ENCODE measurements at places on chromosomes 7 and 10.

DNA sequence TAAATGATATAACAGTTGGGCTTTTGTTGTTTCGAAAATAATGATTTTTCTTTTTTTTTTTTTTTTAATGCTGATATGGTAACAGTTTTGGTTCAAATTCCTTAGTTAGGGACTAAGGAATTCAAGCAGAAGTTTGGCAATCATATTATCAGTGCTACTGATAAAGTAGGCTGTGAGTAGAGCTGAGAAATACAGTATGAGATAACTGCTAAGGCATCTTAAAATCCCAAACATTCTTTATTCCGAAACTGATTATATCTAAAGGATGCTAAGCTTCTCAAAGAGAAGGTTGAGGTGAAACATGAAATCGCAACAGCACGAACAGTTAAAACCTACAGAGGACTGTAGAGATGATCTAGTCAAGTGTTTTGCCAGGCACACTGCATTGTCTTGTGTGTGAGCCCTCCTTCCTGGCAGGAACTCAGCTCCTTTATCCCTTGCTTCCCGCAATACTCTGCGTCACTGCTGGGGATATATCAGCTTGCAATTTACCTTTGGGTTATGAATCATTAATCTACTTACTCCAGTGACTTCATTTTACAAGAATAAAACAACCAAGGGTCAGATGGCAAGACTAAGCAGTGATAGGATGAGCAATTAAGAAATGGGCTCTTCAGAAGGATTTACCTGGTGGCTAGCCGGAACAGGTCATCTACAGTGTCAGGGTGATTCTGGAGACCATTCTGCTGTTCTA, 36.7 kb downstream of the IRF5 start:
- no peak for DNase-seq

DNA sequence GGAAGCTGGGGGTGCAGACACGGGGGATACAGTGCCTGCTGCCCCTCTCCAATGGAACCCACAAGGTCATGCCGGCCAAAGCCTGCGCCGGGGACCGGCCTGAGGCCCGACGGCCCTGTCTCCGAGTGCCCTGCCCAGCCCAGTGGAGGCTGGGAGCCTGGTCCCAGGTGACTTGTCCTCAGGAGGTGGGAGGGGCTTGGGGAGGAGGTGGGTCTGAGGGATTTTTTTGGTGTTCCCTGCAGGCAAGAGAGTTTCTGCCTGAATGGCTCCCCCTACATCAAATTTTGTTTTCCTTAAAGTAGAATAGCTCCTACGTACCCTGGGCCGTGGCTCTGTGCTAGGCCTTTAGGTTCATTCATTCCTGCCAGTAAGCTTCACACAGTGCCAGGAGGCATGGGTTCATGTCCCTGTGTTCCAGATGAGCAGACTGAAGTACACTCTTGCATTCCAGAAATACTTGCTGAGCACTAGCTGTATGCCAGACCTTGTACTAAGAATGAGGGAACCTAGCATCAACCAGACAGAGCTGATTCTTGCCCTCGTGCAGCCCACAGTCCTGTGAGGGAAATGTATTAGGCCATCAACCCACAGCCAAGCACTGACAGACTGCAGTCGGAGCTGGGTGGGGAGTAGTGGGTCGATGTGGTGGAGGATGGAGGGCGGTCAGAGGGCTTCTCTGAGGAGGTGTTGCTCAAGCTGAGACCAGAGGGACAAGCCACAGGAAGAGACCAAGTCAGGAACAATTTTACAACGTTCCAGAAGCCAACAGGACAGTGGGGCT, 31.1 kb downstream of the TBATA start:
- DNase-seq = no peak

GRCh38 chr7:112022128-112022527, 184.1 kb downstream of the DOCK4 start:
- DNase-seq = no peak

- no peak for DNase-seq
Observed at GRCh38 chr10:3781468-3782145, 3.4 kb downstream of the KLF6 start.

- no peak for DNase-seq
Observed at GRCh38 chr10:117652228-117653169, 110.0 kb downstream of the EMX2 start.

DNA sequence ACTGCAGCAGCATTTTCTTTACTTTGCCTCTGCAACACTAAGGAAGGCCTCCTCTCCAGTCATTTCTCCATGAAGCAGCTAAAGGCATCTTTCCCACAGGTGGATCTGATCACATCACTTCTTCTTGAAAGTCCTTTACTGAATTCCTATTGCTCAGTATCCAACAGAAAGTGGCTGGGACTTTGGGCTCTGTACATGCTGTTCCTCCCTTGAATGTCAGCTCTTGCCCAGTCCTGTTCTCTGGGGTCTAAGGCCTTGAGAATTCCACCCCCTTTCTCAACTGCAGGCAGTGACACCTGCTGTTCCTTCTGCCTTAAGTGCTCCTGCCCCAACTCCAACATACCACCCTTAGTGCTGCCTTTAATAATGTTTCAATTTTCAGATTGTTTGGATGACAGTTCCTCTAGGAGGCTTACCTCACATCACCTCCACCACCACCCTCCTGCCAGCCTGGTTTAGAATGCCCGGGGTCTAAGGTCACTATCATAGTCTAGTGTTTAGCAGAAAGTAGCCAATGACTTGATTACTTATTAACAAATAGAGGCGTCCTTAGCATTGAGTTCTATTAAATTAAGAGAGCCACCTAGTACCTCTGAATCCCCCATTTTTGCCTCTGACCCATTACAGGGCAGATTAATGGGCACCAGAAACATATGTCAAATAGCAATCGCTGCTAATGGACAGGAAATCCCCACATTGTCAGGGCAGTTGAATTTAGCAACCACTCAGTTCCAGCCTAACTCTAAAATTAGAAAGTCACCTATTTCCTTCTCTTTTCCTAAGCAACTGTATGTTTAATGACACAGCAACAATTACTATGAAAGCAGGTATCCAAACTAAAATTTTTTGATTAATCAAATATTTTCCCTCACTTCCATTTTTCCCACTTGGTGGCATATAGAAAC, 11.4 kb downstream of the INHBA start:
- no peak for DNase-seq

DNA sequence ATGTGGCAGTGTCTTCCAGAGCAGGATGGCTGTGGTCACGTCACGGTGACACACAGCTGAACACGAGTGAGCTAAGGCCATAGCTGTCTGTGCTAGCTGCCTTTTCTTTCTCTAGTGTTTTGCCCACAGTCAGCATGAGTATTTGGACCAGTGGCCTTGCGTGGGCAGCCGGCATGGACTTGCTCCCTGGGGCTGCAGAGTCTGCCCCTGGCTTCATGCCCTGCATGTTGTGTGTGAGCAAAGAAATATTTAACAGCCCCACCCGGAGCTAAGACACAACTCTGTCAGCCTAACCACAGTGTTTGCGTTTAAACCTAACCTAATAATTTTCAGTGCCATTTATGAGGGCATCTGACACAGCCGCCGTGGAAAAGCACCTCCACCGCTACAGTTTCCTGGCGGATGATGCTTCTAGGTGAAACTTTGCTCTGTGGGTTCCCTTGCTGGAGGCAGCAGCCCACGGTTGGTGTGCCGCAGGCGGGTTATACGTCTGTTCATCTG, 14.6 kb downstream of the CHST12 start:
- DNase-seq = no peak

GRCh38 chr10:6743291-6743849, 163.3 kb upstream of the PRKCQ start:
- no peak for DNase-seq

- DNase-seq = no peak
Observed at GRCh38 chr7:147497246-147497645, 1093.3 kb upstream of the C7orf33 start.

GRCh38 chr7:116800594-116800993, 61.8 kb upstream of the CAPZA2 start:
- DNase-seq = no peak

GRCh38 chr10:111077479-111077784, 603 bp downstream of the ADRA2A start:
- no peak for DNase-seq

DNA sequence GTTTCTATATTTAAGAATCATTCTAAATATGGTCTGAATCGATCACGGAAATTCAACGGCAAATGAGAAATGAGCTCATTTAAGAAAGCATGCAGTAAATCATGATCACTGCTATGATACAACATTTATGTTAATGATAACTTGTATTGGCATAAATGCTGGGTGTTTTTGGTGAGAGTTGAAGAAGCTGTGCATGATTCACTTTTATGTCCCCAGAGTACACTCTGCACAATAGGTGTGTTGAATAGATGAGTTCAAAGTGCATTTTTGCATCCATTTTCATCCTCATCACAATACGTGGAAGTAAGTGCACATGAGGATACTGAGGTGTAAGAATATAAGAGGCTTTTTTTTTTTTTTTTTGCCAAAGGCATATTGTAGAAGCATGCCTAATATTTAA, 169.3 kb downstream of the PPP1R17 start:
- DNase-seq = no peak

GRCh38 chr7:2036786-2037185, 196.0 kb downstream of the MAD1L1 start:
- DNase-seq = no peak

GRCh38 chr10:126422567-126422966, 34.3 kb upstream of the ADAM12 start:
- DNase-seq = no peak

DNA sequence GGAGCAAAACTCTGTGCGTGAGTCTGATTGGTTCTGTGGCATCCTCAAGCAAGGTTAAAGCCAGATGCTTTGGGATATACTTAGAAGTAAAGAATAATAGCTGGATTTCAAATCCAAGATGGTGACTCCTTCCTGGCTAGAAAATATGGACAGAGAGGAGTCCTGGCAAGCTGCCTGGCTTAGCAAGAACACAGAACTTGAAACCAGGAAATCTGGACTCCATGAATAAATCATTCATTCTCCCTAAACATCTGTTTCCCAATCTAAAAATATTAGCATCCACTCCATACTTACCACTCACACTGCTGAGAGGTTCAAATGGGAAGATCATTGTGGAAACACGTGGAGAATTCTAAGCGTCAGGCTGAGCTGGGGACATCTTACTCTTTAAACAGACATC, 1074.1 kb upstream of the AUTS2 start:
- DNase-seq = no peak

DNA sequence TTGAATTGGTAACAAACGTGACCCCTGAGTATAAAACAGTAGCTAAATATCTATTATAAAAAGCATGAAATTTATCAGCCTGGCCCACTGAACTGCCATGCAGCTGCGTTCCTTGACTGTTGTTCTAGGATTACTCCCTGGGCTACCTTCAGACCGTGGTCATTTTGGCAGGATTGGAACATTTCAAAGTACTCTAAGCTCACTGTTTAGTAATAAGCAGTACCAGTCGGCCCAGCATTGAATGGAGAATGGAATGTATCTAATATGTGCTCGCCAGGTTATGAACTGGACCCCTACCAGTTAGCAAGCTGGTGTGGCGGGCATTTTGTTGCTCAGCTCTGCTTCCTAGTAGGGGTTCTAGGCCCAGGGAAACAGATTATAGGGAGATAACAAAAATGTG, 112.2 kb downstream of the SEMA3C start:
- DNase-seq = no peak

- no peak for DNase-seq
Observed at GRCh38 chr7:127730658-127731276, 78.8 kb downstream of the SND1 start.

GRCh38 chr7:16028636-16029035, 342.2 kb upstream of the MEOX2 start:
- DNase-seq = no peak

- DNase-seq = no peak
Observed at GRCh38 chr7:106625678-106626301, 35.2 kb downstream of the CCDC71L start.

GRCh38 chr7:12728192-12728538, 40.7 kb downstream of the ARL4A start:
- DNase-seq = no peak

- no peak for DNase-seq
Observed at GRCh38 chr10:126250045-126250444, 138.2 kb downstream of the ADAM12 start.

DNA sequence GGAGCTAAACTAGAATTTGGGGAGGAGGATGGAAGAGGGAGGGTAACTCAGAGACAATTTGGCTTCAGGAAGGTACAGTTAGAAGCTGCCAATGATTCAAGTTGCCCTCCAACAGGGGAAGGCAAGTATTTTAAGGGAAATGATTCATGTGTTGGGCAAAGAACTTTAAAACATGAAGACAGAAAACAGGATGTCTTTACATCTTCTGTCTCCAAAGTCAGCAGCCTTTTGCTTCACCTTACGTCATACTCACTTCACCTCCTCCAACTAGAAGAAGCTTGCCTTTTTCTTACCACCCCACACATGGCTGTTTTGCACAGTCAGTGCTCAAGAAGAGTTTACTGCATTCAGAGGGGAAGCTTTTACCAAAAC, 36.1 kb downstream of the PPP1R3C start:
- DNase-seq = no peak

DNA sequence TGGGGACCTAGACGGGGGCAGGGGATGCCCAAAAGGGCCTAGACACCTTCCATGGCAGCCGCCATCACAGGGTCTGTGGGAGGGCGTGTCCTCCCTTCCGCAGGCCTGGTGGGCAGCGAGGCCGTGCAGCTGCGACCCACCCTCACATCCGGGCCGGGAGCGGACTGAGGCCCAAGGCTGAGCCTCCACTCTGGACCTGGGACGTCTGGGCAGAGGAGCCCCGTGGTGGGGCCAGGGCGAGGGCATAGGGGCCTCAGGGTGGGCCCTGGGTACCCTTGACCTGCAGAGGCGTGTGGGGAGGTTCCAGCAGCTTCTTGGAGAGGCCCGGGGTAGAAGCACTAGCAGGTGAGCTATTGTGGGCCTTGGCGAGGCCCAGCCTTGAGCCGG, 49.2 kb downstream of the PWWP2B start:
- DNase-seq = no peak

- no peak for DNase-seq
Observed at GRCh38 chr7:94497874-94498670, 11.5 kb upstream of the CASD1 start.

- DNase-seq = no peak
Observed at GRCh38 chr10:83908506-83908905, 230.8 kb upstream of the GHITM start.

GRCh38 chr10:58868736-58869435, 307.6 kb upstream of the PHYHIPL start:
- DNase-seq = no peak

- no peak for DNase-seq
Observed at GRCh38 chr7:30510124-30511075, 5.8 kb upstream of the GGCT start.

GRCh38 chr7:74657692-74658177, at the start of gene GTF2I:
TSS of gene GTF2I (plus strand) at chr7:74657718. CDS start at chr7:74689129, 31,411 bp downstream.
- peak; percentile 86 for DNase-seq

GRCh38 chr10:82969405-82969804, 1094.4 kb downstream of the NRG3 start:
- no peak for DNase-seq

- DNase-seq = no peak
Observed at GRCh38 chr10:29797616-29798015, 162.8 kb upstream of the SVIL start.

DNA sequence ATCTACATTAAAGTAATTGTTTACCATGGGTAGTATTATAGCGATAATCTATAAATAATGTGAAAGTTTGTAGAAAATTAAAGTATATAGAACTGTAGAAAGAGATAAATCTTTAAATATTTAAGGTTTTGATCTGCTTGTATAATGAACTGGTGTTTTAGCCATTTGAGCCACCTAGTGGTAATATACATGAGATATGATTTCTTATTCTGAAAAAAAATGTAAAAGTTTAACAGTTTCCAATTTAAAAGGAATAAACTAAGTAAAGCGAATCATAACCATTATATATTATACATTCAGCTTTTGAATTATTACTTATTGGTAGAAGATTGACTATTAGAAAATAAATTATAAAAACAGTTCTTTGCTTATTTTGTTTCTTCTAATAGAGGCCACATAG, 91.2 kb downstream of the OTUD1 start:
- no peak for DNase-seq

All from ecto neural progenitor cell (in vitro differentiated cells).